Activated CD4-positive, alpha-beta T cell treated with anti-CD3 and anti-CD28 coated beads, Interleukin-2, amount 50 U/mL, for 1 hour (primary cell): ENCODE measurements at places on chromosomes 4 and X.

DNA sequence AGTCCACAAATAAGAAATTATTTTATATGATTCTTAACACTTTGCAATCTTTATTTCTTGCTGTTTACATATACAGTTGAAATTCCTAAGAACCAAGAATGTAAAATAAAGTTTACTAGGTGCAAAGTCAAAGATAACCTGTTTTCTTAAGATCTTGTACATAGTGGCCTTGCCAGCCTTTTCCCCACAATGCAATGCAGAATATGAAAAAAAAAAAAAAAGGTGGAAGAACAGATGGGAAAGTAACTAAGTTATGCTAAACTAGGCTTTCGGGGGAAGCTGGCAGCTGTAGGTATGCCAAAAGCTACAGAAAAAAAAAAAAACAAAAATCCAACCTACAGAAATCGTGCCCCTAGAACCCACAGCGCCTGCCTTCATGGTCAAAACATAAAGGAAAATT, 1588.4 kb downstream of the STIM2 start:
- DNase-seq: no peak

DNA sequence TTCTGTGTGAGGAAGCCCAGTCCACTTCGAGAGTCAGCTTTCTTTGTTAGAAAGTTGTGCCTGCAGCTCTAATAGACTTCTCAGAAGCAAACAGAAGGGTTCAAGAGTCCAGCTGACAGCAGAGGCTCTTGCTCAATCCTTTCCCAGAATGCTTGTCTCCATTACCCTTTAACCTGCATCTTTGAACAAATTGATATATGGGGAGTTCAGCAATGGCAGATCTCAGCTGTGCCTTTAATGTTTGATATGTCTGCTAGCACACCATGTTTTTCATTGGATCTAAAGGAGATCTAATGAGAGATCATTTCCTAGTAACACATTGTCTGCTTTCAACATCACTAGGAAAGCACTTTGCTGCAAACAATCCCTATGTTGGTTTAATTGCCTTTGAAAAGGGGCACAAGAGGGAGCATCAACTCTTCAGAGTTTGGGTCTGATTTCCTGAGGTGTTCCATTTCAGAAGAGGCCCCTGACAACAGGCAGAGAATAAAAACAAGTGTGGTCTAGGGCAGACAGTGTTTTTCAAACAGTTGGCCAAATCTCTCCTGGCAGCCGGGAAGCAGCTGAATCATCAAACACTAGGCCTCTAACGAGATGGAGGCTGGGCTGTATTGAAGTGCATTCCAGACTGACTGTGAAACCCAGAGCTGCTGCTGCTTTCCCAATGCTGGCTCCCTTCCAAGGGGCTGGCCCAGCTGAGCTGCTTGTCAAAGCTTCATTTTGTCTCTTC, 55.5 kb downstream of the LUZP4 start:
- DNase-seq: no peak

- no peak for DNase-seq
Measured at GRCh38 chrX:69207216-69207615, 42.0 kb upstream of the PJA1 start.

DNA sequence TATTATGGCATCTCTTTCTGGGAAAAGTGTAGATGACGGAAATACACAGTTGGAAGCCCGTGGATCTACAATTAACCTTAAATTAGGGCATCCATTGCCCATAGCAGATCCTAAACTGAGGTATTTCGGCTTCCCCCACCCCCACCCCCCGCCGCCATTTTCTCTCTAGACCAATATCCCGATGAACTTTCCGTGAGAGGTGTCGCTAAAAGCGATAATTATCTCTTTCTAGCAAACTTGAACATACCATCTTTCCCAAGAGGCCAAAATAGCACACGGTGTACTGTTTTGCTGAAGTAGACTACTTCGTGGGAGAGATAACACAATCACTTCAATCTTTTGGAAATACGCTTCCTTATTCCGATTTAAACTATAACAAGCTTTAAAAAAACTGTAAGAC, 554 bp downstream of the KLHL15 start:
- DNase-seq: no peak

GRCh38 chrX:68532831-68533533, 34.1 kb downstream of the YIPF6 start:
- no peak for DNase-seq

GRCh38 chr4:74624351-74625151, 169.8 kb downstream of the BTC start:
- no peak for DNase-seq

GRCh38 chr4:145248971-145249370, 68.6 kb upstream of the OTUD4 start:
- DNase-seq: no peak

DNA sequence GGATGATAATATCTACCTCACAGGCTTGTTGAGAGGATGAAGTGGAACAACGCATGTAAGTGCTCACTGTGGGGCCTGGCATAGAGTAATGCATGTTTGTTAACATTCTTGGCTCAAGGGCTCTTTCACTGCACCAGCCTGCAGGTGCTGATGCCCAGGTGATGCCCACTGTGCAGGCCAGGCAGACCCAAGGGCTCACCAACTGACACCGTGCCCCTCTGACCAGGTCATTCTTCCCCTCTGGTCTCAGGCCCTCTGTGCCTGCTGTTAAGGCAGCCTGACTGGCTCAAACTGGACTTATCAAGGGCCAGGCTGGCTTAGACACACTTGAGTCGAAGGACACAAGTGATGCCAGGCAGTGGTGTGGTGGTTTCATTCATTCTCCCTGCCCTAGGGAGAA, 90.5 kb downstream of the PJA1 start:
- DNase-seq: no peak
